ENCODE measurements at places on chromosomes 5 and 9.

DNA sequence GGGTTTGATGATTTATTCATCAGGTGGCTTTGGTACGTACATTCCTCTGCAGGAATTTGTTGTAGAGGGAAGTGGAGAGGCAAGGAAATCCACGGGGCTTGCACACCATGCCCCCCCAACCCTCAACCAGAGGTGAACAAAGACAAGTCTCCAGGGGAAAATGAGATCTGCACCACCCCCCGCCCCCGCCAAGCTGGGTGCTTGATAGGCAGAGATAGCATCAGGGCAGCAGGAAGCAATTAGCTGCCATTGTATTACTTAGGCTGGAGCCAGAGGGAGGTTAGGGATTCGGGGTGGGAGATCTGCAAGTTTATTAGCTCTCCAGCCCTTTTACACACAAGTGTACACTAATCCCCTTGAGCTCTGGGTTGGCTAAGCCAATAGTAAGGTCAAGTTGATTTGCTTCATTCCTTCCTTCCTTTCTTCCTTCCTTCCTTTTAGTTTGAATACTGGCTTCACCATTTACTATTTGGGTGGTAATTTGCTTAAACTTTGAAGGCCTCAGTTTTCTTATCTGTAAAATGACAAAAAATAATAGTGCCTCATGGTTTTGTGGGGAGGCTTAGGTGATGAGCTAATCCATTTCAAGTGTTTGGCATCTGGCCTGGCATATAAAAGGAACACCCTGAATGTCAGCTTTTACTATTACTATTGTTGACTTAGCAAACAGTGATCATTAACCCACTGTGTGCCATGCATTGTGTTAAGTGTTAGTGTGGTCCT, 34.1 kb downstream of the SPRY4 start:
- no peak for DNase-seq

DNA sequence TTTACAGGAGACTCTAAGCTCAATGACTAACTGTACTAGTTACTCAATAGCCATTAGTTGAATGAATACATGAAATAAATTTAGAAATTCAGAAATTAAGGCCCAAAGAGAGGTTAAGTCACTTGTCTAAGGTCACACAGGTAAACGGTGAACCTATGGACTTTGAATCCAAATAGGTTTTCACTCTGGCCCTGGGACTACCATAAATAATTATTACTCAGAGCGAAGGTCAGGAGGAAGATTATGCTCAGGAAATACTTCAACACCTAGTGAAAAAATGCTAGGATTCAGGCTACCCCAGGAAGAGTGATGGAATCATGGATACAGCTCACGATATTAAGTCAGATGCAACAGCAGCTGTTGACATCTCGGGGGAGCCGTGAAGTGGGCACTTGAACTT, 417.4 kb downstream of the GABRG2 start:
- DNase-seq, result no peak

- DNase-seq, result no peak
These were observed 69.5 kb upstream of the CKMT2 start for GRCh38 chr5:81163651-81164050.

- no peak for DNase-seq
These were observed 38.1 kb upstream of the CD180 start for GRCh38 chr5:67234671-67235176.

- no peak for DNase-seq
These were observed 303.2 kb downstream of the ACTL7B start for GRCh38 chr9:108552459-108553040.

DNA sequence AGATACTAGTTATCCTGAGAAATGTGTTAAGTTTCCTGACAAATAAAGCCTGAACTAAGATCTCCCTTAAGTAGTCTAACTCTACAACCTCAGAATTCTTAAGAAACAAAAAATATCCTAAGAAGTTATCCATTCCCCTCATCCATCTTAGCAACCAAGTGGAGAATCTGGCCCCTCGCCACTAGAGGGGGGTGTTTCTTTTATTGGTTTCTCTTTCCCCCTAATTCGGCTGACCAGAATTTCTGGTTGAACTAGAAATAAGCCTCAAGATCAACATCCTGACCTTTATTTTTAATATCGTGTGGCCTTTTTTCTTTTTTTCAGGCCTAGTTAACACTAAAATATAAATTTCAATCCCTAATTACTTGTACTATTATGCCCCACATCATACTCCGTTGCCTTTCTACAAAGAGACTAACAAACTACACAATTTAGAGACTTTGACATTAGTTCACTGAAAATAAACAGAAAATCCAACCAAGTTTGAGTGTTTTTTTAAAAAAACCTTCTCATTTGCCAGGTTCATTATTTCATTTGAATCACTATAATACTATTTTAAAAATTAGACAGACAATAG, 14.3 kb upstream of the NR4A3 start:
- peak; percentile 63 for DNase-seq

- DNase-seq, result no peak
These were observed 94.7 kb downstream of the RXRA start for GRCh38 chr9:134420974-134421432.

Measured in midbrain (tissue), 1 donor.